ENCODE measurements at places on chromosomes 4 and X.

DNA sequence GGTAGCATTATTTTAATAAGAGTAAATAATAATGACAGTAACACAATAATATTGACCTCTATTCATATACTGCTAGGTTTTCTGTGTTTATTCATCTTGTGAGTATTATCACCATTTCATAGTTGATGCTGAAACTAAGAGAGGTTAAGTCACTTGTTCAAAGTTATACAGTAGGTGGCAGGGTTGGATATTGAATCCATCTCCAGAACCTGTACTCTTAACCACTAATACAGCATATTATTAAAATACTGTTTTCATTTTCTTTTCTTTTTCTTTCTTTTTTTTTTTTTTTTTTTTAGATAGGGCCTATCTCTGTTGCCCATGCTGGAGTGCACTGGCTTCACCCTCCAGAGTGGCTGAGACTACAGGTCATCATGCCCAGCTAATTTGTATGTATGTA lies 7.1 kb upstream of the ELF2 start:
- DNase-seq, result no peak

DNA sequence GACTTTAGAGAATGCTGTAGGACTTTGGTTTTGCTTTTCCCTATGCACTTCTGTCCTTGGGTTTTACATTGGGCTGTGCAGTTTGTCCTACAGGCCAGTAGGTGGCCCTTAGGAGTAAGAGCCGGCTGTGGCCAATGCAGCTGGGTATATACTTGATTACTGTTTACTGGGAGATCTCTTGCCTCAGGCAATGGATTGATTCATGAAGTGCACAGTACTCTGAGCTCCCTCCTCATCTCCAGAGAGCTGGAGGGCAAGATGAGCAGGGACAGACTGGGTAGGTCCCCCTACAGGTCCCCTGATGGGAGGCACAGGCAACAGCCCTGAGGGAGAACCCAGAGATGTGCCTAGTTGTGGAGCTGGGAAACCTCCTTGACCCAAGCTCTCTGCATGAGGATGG lies 103.8 kb upstream of the QRFPR start:
- peak; percentile 29 for DNase-seq

DNA sequence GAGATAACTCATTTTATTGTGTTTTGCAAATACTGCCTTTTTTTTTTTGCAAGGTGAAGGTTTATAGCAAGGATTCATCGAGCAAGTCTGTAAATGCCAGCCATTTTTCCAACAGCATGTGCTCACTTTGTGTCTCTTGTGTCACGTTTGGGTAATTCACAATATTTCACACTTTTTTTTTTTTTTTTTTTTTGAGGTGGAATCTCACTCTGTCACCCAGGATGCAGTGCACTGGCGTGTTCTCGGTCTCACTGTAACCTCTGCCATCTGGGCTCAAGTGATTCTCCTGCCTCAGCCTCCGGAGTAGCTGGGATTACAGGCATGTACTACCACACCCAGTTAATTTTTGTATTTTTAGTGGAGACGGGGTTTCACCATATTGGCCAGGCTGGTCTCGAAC lies 1.9 kb downstream of the RNF4 start:
- no peak for DNase-seq

- no peak for DNase-seq
These were observed 4.5 kb upstream of the GRSF1 start for GRCh38 chr4:70844180-70844579.

DNA sequence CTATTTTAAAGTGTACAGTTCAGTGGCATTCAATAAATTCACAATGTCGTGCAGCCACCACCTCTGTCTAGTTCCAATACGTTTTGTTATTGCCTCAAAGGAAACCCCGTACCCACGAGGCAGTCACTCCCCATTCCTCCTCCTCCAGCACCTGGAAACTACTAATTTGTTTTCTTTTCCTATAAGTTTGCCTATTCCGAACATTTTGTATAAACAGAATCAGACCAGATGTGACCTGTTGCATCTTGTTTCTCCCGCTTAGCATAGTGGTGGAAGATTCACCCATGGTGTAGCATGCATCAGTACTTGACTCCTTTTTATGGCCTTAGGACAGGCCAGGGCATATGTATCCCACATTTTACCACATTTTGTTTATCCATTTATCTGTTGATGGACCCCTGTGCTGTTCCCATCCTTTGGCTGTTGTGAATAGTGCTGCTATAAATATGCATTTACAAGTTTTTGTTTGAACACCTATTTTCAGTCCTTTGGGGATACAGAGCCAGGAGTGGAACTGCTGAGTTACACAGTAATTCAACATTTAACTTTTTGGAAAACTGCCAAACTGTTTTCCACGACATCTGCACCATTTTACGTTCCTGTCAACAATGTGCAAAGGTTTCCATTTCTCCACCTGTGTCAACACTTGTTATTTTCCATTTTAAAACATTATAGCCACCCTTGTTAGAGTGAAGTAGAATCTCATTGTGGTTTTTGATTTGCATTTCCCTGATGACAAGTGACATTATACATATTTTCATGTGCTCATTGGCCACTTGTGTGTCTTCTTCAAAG lies 57.8 kb upstream of the STX18 start:
- no peak for DNase-seq

DNA sequence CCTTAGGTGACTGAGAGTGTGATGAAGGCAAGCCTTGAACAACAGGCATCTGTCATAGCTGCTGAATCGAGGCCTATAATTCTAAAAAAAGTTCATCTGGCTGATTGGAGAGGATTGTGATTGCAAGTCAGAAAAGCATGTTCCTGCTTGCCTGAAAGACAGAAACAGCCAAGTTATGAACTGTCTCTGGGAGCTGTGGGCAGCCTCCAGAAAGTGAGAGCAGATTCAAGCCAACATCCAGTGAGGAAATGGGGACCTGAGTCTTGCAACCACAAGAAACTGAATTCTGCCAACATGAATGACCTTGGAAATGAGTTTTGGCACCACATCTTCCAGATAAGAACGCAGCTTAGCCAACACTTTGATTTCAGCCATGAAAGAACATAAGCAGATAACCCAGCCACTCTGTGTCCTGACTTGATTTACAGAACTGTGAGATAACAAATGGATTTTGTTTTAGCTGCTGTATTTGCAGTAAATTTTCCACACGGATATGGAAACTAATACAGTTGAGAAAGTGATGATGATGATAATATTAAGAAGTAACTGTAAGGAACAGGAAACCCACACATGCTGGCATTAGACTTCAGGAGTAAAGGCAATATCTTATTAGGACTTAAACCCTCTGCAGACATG lies 240.3 kb upstream of the NDST3 start:
- DNase-seq, result no peak

DNA sequence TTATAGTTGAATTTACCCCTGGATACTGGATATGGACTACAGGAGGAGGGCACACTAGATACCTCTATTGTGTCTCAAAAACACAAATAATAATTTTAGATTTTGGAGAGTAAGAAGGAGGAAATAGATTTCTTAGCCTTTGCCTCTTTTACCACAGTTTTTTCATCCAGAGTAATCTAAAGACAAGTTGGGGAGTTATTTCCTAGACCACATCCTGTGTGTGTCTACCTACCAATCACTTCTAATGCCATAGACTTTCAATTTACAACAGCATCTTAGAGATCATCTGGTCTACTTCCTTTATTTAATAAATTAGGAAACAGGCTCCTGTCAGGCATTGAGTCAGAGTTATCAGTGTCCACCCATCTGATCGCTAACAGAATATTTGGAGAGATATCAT lies 191.5 kb downstream of the EDA start:
- no peak for DNase-seq
